ENCODE measurements at places on chromosomes 16 and 17. TPM values are rescaled to one million over a fixed set of nuclear protein-coding genes. Genes with fewer than 3 reads are reported as not detected.

PDILT gene
- total RNA-seq: not detected

- H3K4me1 ChIP-seq: no peaks in the 10 kb centered on the region
- no peaks in the 10 kb centered on the region for H3K36me3 ChIP-seq
- H3K4me3 ChIP-seq: no peak overlapping the region
- no peaks in the 10 kb centered on the region for H3K27me3 ChIP-seq
- DNase-seq: peak; percentile 65
Measured at GRCh38 chr17:55295411-55296170, 30.8 kb downstream of the HLF start.

DNA sequence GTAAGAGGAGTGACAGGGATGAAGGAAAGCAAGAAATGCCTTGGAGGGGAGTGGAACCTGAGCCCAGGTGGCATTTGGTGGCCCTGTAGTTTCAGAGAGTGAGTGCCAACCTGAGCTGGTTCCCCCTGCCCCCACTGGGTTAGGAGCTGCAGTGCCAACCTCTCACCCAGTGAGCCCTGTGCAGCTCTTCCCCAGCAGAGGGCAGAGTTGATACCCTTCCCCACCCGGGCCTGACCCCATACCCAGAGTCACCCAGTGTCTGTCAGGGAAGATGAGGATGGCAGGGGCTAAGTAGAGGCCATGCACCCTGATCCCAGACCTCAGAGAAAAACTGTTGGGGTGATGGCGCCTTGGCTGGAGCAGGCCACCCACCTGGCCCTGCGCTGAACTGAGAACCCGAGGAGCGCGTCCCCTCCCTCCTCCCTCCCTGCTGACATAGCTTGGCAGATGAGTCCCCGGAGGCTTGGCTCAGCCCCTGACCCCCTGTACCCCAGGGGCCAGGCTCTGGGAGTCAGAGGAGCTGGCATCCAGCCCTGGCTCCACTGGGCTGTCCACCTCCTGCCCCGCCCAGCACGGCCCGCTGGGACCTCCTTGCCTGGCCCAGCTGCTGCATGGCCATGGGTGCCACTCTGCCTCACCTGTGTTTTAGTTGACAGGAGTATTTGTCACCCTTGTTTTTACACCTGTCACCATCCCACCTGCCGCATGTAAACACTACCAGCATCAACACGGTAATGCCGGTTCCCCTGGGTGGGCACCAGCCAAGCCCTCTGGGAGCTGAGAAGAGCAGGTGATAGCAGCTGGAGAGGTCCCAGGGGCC is 113.9 kb downstream of the AMFR start:
- no peaks in the 10 kb centered on the region for H3K27me3 ChIP-seq
- no peaks in the 10 kb centered on the region for H3K36me3 ChIP-seq
- peaks cover 8% of the 10 kb centered on the region for H3K4me1 ChIP-seq
- no peak overlapping the region for H3K27ac ChIP-seq
- DNase-seq: no peak
- no peak overlapping the region for H3K4me3 ChIP-seq

CCL15 gene
- total RNA-seq: not detected

DNA sequence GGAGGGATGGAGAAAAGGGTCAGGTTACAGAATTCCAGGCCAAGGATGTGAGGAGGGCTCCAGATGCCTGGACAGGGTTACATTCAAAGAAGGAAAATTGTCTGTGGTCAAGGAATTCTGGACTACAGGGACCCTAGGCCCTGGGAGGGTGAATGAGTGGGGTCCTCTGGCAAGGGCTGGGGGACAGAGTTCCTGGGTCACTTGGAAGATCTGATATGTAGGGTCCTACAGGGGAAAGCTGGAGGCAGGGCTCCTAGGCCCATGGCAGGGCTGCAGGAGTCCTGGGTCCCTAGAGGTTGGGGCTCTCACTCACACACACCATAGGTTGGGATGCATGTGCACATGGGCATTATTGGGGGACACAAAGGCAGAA is 46.3 kb upstream of the ACSM2B start:
- H3K4me1 ChIP-seq: no peaks in the 10 kb centered on the region
- H3K4me3 ChIP-seq: no peak overlapping the region
- no peaks in the 10 kb centered on the region for H3K36me3 ChIP-seq
- no peak for DNase-seq

DNA sequence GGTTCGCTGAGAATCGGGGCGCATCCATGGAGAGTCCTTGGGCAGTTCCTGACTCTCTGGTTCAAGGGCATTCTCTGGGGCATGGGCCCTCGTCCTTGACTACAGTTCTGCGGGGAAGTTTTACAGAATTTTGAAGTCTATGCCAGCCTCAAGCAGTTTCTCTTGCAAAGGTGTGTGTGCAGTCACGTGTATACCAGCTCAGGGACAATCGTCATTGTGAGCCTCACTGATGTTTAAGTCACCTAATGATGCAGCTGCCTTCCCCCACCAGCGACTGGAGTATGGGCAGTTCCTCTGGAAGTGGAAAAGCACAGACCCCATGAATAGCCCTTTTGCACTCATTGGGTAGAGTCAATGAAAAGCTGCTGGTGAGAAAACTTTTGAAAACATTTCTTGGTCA is 1.3 kb downstream of the PLCG2 start:
- no peaks in the 10 kb centered on the region for H3K36me3 ChIP-seq
- H3K27ac ChIP-seq: no peak overlapping the region
- H3K4me1 ChIP-seq: peaks cover 20% of the 10 kb centered on the region

GRCh38 chr17:48568499-48569239 is 9.5 kb downstream of the HOXB4 start:
- peaks cover 100% of the 10 kb centered on the region for H3K27me3 ChIP-seq
- peak overlapping the region; percentile 2 for H3K4me3 ChIP-seq
- H3K27ac ChIP-seq: no peak overlapping the region
- H3K36me3 ChIP-seq: no peaks in the 10 kb centered on the region
- no peak for DNase-seq

GAS2L2 gene
- not detected for total RNA-seq

KRT39 gene
- total RNA-seq: not detected

DNA sequence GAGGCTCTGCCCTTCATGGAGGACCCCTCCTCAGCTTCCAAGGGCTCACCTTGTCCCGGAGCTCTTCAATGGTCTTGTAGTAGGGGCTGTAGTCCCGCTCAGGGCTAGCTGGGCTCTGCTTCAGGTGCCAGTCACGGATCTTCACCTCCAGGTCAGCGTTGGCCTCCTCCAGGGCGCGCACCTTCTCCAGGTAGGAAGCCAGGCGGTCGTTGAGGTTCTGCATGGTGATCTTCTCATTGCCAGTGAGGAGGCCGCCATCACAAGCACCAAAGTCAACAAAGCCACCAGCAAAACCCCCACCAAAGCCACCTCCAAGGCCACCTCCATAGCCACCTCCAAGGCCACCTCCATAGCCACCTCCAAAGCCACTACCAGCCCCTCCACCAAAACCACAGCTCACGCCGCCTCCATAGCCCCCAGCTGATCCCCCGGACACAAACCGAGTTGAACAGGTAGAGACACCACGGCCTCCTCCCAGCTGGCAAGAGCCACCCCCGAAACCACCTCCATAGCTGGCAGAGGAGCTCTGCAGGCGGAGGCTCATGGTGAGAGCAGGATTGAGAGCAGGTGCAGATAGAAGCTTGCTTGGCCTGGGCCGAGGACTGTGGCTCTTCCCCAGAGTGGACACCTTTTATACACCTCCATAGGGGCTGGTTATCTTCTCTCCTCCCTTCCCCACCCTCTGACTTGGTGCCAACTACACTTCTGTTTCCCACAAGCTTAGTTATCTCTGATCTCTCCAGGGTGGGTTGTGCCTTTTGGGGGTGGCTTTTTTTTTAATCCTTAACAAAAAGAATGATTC is at the start of gene KRT13:
Gene KRT13 (minus strand): TSS at position 606 of the 802 bp plus-strand sequence. CDS start 62 bp downstream, at position 544.
- no peak for DNase-seq
- no peak within 1 kb of the TSS for H3K27ac ChIP-seq
- H3K4me3 ChIP-seq: no peak within 1 kb of the TSS
- no peaks in the 10 kb centered on the region for H3K27me3 ChIP-seq

DNA sequence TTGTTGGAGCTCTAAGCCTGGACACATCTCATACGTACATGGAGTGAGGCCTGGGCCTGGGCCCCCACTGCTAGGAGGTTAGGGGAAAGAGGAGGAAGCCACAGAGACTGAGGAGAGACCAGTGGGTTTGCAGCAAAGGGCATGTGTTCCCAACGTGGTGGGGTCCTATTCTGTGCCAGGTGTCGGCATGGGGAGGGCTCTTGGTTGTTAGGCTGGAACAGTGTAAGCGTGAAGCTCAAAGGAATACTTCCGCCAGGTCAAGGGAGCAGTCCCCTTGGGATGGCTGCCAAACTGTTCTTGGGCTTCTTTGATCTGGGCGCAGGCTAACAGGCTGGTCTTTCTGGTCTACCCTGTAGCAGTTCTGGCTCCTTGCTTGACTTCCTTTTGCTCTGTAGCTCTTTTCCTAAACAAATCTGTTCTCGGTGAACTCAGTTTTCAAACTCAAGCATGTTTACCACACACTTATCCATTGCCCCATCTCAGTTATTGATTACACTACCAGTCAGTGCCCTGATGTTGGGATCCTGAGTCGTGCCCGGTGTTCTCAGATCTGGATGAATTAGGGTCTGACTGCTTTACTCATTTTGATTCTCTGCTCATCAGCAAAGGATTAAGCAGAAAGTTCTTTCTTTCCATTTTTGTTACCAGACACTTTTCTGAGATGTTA is 36.4 kb downstream of the GPT2 start:
- H3K27me3 ChIP-seq: no peaks in the 10 kb centered on the region
- H3K36me3 ChIP-seq: peaks cover 25% of the 10 kb centered on the region
- H3K4me1 ChIP-seq: no peaks in the 10 kb centered on the region

GRCh38 chr16:795580-796229 is 4.8 kb downstream of the GNG13 start:
- DNase-seq: no peak
- H3K27ac ChIP-seq: no peak overlapping the region
- peaks cover 7% of the 10 kb centered on the region for H3K36me3 ChIP-seq
- peaks cover 17% of the 10 kb centered on the region for H3K27me3 ChIP-seq
- H3K4me1 ChIP-seq: peaks cover 2% of the 10 kb centered on the region
- no peak overlapping the region for H3K4me3 ChIP-seq

- DNase-seq: peak; percentile 59
- H3K27me3 ChIP-seq: no peaks in the 10 kb centered on the region
- peak overlapping the region; percentile 75 for H3K27ac ChIP-seq
- no peak overlapping the region for H3K4me3 ChIP-seq
- H3K4me1 ChIP-seq: peaks cover 58% of the 10 kb centered on the region
Measured at GRCh38 chr17:49742166-49742638, 21.7 kb downstream of the FAM117A start.

DNA sequence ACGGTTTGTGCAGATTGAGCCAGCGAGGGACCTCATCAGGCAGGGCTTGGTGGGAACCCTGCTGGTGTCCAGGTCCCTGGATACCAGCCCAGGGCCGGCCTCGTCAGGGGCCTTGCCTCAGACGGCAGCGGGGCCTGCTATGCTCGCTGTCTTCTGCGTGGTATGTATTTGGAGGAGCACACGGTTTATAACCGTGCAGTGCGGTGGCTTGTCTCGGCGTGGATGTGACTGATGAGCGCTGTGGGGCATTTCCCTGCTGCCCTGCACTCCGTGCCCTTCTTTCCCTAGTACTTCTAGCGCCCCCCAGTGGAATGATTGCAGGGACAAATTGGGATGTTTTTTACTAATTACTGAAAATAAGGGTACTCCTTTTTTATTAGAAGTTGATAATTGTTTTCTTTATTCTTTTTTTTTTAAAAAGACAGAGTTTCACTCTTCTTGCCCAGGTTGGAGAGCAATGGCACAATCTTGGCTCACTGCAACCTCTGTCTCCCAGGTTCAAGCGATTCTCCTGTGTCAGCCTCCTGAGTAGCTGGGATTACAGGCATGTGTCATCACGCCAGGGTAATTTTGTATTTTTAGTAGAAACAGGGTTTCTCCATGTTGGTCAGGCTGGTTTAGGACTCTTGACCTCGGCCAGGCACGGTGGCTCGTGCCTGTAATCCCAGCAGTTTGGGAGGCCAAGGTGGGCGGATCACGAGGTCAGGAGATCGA is 15.3 kb downstream of the TBCD start:
- H3K36me3 ChIP-seq: peaks cover 16% of the 10 kb centered on the region
- no peaks in the 10 kb centered on the region for H3K27me3 ChIP-seq
- H3K4me1 ChIP-seq: no peaks in the 10 kb centered on the region
- DNase-seq: peak; percentile 60
- H3K27ac ChIP-seq: no peak overlapping the region

DNA sequence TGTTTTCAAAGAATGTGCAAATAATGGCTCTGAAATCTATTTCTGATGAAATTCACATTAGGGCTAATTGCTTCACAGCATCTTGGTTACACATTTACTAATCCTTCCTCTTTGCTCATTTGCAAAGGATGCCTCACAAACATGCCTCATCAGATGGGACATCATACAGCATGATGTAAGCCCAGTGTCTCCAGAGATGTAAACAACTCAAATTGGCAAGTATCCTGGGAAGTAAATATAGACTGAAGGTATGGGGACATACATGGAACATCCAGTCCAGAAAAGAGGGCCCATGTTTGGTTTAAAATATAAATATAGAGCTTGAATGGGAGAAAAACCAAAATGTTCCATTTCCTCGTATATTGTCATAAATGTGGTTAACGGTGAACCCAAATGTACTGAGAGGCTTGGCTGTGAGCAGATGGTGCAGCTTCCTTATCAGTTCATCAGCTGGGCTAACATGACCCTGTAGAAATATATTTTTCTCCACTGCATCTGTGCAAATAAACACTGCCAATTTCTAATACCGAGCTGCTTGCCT is 142.9 kb upstream of the NUDT7 start:
- peak; percentile 19 for DNase-seq
- no peaks in the 10 kb centered on the region for H3K4me1 ChIP-seq
- no peak overlapping the region for H3K4me3 ChIP-seq
- no peak overlapping the region for H3K27ac ChIP-seq

NOG gene
- 45.5 TPM for total RNA-seq

INCA1 gene
- 1.9 TPM for total RNA-seq

KCNJ18 gene
- total RNA-seq: not detected

- no peaks in the 10 kb centered on the region for H3K36me3 ChIP-seq
- H3K27ac ChIP-seq: no peak overlapping the region
- no peak for DNase-seq
- no peaks in the 10 kb centered on the region for H3K27me3 ChIP-seq
- no peaks in the 10 kb centered on the region for H3K4me1 ChIP-seq
Measured at GRCh38 chr17:49382556-49382955, 20.5 kb upstream of the ZNF652 start.

SMIM36 gene
- total RNA-seq: not detected

KLHL10 gene
- total RNA-seq: not detected

GRCh38 chr16:80200079-80200478 is 340.7 kb upstream of the DYNLRB2 start:
- no peak overlapping the region for H3K27ac ChIP-seq
- no peaks in the 10 kb centered on the region for H3K4me1 ChIP-seq
- no peaks in the 10 kb centered on the region for H3K36me3 ChIP-seq
- DNase-seq: no peak
- no peak overlapping the region for H3K4me3 ChIP-seq

DNA sequence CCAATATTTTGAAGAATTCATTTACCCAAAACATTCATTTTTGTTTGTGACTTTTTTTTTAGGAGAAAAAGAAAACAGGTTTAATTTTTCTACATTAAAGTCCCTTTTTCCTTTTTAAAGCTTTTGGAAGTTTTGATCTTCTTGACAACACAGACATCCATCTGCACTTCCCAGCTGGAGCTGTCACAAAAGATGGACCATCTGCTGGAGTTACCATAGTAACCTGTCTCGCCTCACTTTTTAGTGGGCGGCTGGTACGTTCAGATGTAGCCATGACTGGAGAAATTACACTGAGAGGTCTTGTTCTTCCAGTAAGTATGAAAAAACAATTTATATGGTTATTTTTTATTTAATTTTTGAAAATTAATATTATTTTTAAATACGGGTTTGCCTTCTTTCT is 37.2 kb downstream of the SIAH1 start:
- no peaks in the 10 kb centered on the region for H3K27me3 ChIP-seq
- no peak overlapping the region for H3K27ac ChIP-seq
- no peak for DNase-seq
- H3K4me3 ChIP-seq: no peak overlapping the region
- no peaks in the 10 kb centered on the region for H3K4me1 ChIP-seq
- H3K36me3 ChIP-seq: peaks cover 35% of the 10 kb centered on the region
